ENCODE measurements at places on chromosomes 6 and 20. TPM values are rescaled to one million over a fixed set of nuclear protein-coding genes. Genes with fewer than 3 reads are reported as not detected.

DNA sequence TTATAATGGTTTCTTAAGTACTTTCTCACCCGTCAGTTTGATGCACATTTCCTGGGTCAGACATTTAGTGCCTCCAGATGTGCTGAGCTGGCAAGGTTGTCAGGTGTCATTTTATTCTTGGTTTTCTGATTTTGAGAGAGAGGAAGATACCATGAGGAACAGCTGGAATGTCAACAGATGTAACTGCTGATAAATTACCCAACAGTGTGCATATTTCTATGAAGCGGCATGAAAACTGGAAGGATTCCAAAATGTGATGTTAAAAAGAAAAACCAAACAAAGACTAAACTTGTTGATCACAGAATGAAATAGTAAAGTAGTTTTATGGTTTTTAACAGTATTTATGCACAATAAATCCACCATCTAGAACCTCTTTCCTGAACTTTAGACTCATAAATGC, 447.3 kb downstream of the HDGFL1 start:
- DNase-seq = no peak

- DNase-seq = no peak
Measured at GRCh38 chr6:14819001-14819400, 426.9 kb upstream of the JARID2 start.

DNA sequence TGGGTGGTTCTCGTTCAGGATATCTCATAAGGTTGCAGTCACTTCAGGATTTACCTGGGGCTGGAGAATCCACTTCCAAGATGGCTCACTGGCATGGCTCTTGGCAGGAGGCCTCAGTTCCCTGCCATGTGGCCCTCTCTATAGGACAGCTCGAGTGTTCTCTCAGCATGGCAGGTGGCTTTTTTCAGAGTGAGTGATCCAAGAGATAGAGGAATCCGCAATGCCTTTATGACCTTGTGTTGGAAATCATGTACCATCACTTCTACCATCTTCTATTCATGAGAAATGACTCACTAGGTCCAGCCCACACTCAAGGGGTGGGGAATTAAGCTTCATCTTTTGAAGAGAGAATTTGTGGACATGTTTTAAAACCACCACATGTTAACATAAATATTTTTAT, 37.8 kb downstream of the PPP1R16B start:
- DNase-seq = no peak

- no peak for DNase-seq
Measured at GRCh38 chr20:50379049-50379990, 130.9 kb upstream of the PTPN1 start.

DNA sequence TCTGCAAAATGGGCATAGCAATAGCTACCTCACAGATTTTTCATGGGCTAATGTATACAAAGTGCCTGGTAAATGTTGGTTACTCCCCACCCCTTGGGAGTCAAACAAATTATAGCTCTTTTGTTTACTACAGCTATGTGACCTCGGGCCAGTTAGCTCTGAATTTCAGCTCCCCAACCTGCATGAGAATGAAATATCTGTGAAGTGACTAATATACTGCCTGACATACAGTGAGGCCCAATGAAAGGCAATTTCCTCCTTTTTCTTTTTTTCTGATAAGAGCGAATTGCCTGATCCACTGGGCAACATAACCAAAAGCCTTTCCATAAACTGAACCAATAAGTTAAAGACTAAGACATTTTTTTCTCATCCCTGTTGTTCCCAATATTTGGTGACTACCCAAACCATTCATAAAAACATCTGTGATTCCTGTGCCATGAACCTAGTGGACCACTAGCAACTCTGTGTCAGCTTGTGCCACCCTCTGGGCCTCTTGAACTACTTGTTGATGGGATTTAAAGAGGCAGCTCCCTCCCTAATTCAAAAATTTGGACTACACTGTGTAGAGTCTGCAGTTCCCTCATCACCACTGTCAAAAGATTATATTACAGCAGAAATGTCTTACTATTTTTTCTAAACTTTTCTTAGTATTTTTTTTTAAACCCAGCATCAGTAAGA, 91.9 kb upstream of the TMEM30A start:
- DNase-seq = peak; percentile 82

GRCh38 chr20:2305029-2305428, 9.2 kb downstream of the TGM3 start:
- no peak for DNase-seq

- DNase-seq = no peak
Measured at GRCh38 chr6:14397518-14397901, 279.9 kb downstream of the CD83 start.

DNA sequence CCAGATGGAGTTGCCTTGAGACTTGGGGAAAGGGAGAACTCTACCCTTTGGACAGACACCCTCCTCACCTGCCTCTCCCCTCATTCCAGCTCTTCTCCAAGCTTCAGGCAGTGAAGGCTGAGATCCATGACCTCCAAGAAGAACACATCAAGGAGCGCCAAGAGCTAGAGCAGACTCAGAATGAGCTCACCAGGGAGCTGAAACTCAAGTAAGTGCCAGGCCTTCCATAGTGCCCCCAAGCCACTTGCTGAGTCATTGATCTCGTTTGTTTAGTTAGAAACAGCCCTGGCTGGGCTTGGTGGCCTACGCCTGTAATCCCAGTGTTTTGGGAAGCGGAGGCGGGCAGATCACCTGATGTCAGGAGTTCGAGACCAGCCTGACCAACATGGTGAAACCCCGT, 39.2 kb downstream of the KIF3B start:
- DNase-seq = no peak

GRCh38 chr6:158517581-158517980, 42.3 kb upstream of the TMEM181 start:
- no peak for DNase-seq

GRCh38 chr6:19538096-19538495, 299.1 kb upstream of the ID4 start:
- DNase-seq = no peak

GRCh38 chr6:43355862-43356590, 13.4 kb downstream of the ZNF318 start:
- DNase-seq = peak; percentile 7

GRCh38 chr6:18022398-18023231, 35.2 kb upstream of the KIF13A start:
- DNase-seq = peak; percentile 10

GRCh38 chr6:139448051-139448649, 73.7 kb upstream of the CITED2 start:
- DNase-seq = no peak

GRCh38 chr20:35091816-35092523, 637 bp downstream of the TRPC4AP start:
- no peak for DNase-seq

GRCh38 chr20:37081717-37082289, 14.0 kb downstream of the RBL1 start:
- no peak for DNase-seq

DNA sequence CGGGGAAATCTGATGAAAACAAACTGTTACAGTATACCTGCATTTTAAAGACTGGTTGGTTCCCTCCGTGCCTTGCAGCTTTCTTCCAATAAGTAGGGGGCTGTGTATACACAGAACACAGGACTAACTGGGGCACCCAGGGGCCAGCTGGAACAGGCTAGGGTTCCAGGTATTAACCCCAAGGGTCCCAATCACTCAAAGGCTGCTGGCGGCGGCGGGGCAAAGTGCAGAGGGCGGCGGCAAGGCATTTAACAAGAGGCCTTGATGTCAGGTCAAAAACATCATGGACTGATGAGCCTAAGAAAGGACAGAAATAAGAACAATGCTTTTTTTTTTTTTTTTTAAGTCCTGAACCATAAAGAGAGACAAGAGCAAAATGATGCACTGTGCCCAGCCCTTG, 2.5 kb downstream of the PMEPA1 start:
- no peak for DNase-seq

DNA sequence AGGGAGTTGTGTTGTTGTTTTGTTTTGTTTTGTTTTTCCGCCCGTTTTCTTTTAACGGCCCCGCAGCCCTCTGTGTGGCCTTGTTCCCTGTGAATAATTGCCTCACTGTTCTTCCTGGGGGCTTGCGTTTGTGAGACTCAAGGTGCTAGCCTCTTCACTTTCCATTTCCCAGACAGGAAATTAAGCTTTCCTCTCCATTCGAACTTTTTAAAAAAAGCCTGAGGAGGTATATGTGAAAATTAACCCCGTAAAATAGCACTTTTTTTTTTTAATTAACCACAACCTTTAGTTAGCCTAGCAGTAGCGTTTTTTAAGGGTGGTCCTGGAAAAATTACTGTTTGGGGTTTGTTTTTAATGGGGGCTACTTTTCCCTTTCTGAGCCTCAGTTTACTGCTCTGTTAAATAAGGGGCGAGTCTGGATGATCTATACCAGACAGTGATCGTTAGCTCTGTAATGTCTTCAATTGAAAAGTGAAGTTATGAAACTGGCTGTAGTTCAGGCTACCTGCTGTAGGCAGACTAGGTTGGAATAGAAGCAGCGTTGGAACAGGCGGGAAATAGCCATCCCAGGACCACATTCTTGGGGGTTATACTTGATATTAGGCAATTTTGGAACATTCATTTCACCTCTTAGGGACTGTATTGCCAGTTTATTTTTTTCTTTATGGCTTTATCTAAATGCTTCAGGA, 1.7 kb downstream of the STX16 start:
- DNase-seq = no peak

- no peak for DNase-seq
Measured at GRCh38 chr6:157757430-157758403, 65.3 kb upstream of the SNX9 start.

- no peak for DNase-seq
Measured at GRCh38 chr6:127576874-127577273, at the start of gene C6orf58. C6orf58 (plus strand) TSS chr6:127577174; CDS start chr6:127577186, 12 bp downstream.

- no peak for DNase-seq
Measured at GRCh38 chr20:12098421-12098820, 180.7 kb downstream of the BTBD3 start.

DNA sequence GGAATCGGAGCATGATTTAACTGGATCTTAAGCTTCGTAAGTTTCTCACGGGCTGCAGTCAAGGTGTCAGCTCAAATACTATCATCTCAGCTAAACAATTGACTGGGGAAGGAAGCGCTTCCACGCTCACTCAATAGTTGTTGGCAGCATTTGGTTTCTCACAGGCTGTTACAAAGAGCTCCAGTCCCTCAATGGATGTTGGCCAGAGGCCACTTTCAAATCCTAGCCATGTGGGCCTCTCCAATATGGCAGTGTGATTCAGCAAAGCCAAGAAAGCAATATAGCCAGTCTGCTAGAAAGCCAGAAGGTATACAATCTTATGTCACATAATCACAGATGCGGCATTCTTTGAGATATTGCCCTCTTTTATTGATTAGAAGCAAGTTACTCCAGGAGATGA, 98.3 kb upstream of the PHACTR1 start:
- DNase-seq = no peak

GRCh38 chr6:121435444-121436069, at the start of gene GJA1:
GJA1 (plus strand) TSS chr6:121435646; CDS start chr6:121446848, 11,202 bp downstream.
- DNase-seq = peak; percentile 61

DNA sequence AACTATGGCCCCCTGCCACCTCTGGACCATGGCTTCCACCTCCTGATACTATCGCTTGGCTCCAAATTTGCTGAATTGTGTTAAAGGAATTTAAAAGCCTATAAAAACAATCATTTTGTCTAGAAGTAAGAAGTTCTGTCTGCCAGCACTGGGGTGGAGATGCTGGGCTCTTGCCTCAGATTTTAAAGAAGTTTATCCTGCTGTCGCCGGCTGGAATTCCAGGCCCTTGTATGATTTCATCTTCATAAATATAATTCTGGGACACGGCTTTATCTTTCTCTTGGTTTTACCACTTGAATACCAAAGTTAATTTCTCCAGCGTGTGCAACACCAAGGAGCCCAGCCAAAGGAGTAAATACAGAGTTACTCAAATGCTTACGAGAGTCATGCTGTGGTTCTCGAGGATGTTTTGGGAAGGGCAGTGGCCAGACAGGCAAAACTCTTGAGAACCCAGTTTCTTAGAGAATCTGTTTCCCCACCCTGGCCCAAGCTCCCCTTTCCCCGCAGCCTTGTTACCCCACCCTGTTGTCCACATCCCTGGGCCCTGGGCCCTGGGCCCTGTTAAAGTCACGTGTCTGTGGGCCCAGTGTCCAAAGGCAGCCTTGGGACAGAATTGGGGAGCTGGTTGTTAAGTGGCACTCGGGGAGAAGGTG, 31.9 kb downstream of the C6orf89 start:
- no peak for DNase-seq

GRCh38 chr6:19434065-19434464, 403.1 kb upstream of the ID4 start:
- no peak for DNase-seq

DNA sequence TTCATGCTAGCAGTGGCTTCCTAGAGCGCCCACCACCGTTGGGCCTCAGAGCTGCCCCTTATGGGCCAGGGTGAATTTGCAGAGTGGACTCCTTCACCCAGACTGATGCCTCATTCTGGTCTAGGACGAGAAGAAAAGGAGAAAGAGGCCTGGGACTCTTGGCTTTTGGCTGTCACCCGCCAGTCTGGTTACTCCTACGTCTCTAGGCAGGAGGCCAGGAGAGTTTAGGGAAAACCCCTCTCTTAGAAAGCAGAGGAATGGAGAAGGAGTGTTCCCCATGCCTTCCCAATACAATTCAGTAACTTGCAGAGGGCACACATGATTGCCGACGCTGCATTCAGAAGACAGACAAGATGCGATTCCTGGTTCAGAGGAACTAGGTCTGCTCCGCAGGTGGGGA, 70.1 kb downstream of the CDC5L start:
- DNase-seq = no peak

DNA sequence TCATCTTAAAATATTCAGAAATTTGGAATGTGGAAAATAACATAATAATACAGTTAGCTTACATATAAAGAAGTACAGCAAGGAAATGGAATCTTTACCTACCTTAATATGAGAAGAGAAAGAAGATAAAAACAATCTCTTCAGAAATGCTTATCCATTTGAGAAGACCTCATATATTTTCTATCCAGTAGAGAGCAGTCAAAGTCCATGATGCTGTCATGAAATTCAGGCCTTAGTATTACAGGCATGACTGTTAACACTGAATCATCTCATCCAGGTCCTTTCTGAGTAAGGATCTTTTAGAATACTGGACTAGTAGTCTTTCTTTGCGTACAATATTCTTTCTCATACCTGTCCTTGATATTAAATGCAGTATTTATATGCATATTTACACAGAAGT, 713.4 kb downstream of the CD109 start:
- DNase-seq = peak; percentile 55

GRCh38 chr6:81708113-81708699, 44.3 kb downstream of the TENT5A start:
- no peak for DNase-seq

- peak; percentile 58 for DNase-seq
Measured at GRCh38 chr20:3209257-3209945, at the start of gene ITPA. ITPA (plus strand) TSS chr20:3209498; CDS start chr20:3209552, 54 bp downstream.

- DNase-seq = no peak
Measured at GRCh38 chr6:137801352-137802114, 65.5 kb upstream of the TNFAIP3 start.

Gene TENT5A
- 0.79 TPM for polyA plus RNA-seq

Gene LCA5
- polyA plus RNA-seq = 1.2 TPM

Gene TSHZ2
- polyA plus RNA-seq = not detected

Gene FOXF2
- polyA plus RNA-seq = 12.3 TPM

Gene SDC4
- polyA plus RNA-seq = 40.2 TPM

Gene TCP11
- polyA plus RNA-seq = not detected

Gene TSPO2
- polyA plus RNA-seq = not detected

Gene CLIC5
- not detected for polyA plus RNA-seq

Gene SYCP2
- polyA plus RNA-seq = 0.50 TPM

Gene SLCO4A1
- 8.1 TPM for polyA plus RNA-seq

Gene OR12D3
- polyA plus RNA-seq = not detected

Gene EYS
- polyA plus RNA-seq = not detected

Gene TRIM10
- 0.03 TPM for polyA plus RNA-seq

Data from A549 (cell line).